ENCODE measurements at places on chromosomes 7 and 10.

DNA sequence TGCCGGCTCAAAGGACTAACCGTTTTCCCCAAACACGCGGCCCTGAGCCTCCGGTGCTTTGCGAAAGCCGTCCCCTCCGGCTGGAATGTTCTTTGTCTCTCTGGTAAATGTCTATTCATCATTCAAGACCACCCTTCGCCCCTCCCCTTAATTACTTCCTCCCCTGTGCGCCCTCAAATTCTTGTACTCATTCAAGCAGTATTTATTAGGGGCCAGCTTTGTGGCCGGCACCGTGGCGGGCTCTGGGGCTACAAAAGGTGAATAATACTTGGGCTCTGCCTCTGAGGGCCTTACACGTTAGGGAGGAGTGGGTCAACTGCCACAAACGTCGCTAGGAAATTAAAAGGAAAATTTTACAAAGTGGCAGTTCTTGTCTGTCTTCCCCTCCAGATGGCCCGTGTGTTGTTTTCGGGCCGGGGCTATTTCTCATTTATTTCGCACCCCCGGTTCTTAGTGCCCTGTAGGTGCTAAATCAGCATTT lies 1.5 kb upstream of the MEST start:
- DNase-seq: no peak

GRCh38 chr10:5615316-5615715 lies 51.1 kb downstream of the ASB13 start:
- DNase-seq: no peak

- no peak for DNase-seq
Observed at GRCh38 chr10:5443429-5443828, 31.1 kb downstream of the NET1 start.

DNA sequence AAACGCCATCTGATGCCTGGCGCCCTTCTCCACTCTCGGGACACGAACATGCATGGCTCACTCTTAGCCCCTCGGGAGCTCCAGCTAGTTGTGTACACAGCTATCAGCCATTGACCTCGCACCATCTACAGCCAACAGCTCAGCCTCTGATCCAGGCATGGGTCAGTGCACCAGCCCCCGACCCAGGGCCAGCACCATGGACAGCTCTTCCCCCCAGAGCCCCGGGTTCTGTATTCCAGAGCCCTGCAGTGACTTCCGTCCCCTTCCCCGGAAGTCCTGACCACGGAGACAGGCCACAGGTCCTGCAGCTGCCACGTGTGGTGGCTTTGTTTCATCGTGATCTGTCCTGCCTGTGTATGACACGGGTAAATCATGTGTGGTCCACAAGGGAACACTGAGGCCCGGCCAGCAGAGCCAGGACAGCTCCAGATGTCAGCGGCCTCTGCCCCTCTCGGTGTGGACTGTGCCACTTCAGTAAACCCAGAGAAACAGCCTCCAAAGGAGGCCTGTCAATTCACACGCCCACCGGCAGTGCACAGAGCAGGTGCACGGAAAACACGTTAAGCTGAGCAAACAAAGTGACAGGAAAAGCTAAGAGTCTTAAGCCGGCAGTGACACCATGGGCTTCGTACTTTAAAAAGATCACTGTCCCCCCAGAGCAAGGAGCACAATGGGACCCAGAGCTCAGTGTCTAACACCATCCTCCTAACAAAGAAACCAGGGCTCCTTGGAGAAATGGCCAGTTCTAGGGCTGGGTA lies 13.0 kb downstream of the STK32C start:
- DNase-seq: no peak

GRCh38 chr10:117653170-117653515 lies 110.6 kb downstream of the EMX2 start:
- DNase-seq: peak; percentile 10

GRCh38 chr7:72444026-72444776 lies 32.1 kb upstream of the CALN1 start:
- peak; percentile 24 for DNase-seq

DNA sequence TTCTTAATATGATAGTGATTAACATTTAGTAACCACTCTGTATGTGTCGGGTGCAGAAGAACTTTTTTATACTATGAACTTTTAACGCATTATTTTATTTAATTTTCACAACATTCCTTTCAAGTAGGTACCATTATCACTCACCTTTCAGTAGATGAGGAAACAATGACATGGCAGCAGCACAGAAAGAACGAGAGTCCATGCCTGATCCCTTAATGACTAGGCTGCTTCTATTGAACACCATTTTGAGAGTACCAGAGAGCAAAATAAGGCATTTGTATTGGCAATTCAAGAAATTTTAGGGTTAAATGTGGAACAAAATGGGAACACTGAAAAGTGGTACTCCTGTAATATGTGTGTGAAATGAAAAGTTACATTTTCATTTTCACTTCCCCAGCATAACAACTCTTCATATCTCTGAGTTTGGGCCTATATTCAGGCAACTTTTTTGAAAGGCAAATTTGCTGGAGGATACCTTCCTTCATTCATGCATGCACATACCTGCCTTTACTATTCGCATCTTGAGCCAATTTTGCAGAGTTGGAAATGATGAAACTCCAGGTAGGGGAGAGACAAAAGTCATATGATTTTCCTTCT lies 12.8 kb downstream of the LRRN3 start:
- DNase-seq: peak; percentile 16

DNA sequence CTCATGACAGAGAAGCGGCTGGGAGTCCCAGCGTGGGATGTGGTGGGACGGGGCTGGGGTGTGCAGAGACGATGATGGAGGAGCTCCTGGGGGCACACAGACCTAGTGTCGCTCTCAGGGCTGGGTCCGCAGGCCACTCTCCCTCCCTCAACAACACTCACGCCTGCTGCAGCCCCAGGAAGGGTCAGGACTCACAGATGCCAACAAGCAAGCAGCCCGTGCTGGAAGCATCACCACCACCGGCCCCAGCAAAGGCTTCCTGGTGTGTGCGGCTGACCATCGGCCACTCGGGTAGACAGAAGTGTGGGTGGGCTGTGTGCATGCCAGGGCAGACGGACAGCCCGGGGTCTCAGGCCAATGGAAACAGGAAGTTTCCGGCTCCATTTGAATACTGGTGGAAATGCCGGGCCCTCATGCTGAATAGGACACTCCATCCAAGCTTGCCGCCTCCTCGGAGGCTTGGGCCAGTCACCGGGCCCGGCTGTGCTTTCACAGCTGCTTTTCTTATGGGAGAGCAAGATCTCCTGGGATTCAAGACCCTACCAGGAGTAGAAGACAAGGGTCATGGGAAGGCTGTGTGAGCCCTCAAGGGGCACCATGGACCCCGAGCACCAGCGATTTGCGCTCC lies 178.1 kb downstream of the ELFN1 start:
- no peak for DNase-seq

DNA sequence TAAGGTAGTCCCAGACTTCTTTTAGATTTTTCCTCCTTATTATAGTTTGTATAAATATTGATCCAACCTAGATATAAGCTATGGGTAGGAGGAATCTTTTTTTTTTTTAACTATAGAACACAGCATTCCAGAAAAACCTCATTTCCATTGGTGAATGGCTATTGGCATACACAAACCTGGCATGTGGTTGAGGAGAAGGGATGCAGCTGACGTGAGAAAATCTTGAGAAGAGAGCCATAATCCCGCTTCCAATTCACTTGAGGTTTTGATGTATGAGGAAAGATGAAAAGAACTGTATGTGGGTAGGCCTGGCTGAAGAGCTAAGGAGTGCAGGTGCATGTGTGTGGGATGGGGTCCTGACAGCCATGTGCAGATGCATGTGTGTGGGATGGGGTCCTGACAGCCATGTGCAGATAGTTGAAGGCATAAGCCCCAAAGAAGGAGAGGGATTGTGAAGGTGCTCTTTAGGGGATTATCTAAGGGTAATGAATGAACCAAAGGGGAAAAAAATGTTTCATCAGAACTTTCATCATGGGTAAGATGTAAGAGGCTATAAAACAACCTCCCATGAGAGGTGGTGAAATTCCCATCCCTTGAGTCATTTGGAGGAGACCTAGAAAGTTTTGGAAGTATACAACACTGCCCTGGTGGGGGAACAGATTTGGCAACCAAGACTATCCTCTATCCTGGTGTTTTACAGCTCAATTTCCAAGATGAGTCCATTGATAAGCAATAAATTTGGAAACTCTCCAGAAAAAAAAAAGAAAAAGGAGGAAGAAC lies 3.8 kb upstream of the PKD2L1 start:
- peak; percentile 71 for DNase-seq

DNA sequence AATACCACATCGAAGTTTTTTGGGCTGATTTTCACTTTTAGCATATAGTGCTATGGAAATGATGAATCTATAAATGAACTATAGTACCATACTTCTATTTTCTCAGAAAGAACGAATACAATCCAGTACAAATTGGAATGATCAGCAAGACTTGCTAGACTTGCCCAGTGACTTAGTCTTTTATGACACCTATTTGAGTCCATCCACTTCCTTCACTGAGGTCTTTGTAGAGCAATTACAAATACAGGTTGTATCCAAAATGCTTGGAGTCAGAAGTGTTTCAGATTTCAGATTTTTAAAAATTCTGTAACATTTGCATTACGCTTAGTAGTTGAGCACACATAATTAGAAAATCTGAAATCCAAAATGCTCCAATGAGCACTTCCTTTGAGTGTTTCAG lies 104.3 kb downstream of the NRBF2 start:
- no peak for DNase-seq

- DNase-seq: no peak
Observed at GRCh38 chr10:121158988-121159579, 307.9 kb downstream of the WDR11 start.

GRCh38 chr10:129586898-129587443 lies 119.9 kb downstream of the MGMT start:
- no peak for DNase-seq

DNA sequence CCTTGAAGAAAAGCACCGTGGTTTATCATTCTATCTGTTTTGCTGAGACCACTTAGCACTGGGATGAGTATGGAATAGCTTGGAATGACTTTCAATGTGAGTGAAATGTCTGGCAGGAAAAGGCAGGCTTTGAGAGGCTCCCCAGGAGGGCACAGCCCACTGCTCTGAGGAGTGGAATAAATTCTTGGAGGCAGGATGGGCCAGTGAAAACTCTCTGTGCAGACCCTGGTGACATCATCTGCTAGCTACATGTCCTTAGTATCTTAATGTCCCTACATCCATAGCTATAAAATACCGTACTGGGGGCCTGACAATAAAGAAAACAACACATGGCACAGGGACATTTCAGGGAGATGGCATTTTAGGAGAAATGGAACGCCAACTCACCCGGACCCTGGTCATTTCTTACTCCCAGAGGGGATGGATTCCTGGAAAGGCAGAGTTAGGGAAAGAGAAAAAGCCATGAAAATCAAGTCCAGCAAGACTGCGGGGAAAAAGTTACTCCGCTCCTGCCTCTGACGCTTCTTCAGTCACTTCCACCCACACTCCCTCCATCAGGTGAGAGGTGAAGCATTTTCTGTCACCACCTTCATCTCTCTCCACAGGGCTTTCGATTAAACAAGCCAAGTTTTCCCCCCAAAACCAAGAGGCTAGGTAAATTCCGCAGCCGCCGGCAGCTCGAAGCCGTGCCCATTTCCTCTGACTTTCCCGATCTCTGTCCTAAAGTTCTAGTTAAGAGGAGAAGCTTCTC lies 991 bp downstream of the ZNF239 start:
- no peak for DNase-seq

DNA sequence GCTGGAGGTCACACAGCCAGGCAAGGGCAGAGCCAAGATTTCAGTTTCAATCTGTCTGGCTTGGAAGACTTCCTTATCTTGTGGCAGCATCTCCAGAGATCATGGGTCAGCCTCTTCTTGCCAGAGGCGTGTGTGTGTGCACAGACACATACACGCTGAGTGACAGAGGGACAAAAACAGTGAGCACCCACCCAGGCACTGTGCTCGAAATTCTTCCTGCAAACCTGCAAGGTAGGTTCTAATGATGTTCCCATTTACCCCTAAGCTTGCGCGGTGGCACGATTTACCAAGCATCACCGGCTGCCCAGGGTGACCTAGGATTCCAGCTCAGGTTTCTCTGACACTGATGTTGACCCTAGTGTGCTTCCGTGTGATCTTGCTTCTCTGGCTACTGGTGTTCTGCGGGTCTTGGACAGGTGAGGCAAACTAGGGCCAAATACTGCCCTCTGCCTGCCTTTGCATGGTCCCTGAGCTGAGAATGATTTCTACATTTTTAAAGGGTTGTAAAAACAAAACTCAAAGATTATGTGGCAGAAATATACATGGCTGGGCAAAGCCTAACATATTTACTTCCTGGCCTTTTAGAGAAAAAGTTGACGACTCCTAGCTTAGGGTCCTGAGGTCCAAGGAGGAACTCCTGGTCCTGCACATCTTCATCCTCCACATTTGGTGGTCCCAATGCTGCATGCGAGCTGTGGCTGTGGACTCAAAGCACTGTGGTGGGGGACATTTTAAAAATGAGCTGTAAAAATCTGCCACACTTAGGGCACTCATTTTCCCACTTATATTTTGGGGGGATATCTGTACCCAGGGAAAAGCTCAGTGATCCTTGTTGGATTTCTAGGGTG lies 268.5 kb downstream of the RPS24 start:
- DNase-seq: no peak

GRCh38 chr7:55504093-55504859 lies 68.0 kb downstream of the VOPP1 start:
- no peak for DNase-seq

DNA sequence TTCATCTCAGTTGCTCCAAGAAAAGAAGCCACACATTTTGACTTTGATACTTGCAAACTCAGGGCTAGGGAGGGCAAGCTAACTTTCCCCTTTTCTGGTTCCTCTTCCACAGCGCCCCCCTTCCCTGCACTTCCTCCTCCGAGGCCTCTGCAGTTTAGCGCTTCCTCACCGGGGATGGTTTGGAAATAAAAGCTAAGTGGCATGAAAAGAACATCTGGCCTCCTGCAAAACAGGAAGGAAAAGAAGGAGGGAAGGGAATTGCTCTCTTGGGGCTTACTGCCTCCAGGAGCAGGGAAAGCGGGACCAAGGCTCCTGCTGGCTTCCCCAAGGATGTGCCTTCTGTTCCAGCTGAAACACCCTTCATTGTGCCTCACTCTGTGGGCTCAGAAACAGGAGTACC lies 42.3 kb downstream of the PRKCQ start:
- DNase-seq: peak; percentile 78

GRCh38 chr10:116237260-116237659 lies 35.7 kb downstream of the GFRA1 start:
- no peak for DNase-seq

DNA sequence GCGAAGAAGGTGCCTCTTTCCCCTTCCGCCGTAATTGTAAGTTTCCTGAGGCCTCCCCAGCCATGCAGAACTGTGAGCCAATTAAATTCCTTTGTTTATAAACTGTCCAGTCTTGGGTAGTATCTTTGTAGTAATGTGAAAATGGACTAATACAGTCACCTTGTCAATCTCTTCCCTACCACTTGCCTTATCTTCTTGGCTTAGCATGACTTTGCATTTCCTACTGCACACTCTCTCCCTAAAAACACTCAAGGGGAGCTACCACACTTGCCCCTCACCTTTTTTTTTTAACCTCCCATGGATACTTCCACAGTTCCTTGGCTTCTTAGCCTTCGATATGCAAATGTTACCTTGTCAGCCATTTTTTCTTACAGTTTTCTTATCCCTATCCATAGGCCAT lies 7.4 kb upstream of the CDK6 start:
- no peak for DNase-seq

DNA sequence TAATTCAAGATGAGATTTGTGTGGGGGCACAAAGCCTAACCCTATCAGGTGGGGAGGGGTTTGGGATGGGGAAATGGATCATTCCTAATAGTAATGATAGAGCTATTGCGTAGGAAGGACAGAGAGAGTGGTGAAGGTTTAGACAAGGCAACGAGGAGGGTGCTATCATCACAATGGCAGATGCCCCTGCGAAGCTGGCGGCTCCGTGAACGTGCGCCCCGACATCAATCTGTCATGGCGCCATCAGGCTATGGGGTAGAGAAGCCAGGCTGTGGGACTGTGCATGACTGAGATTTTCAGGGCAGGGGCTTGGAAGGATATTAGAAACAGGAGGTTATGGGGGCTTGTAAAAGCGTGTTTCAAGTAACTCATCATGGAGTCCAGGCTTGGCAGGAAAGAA lies 157.6 kb downstream of the ITGA8 start:
- DNase-seq: no peak
